ENCODE measurements at places on chromosomes 13 and 19. TPM values are rescaled to one million over a fixed set of nuclear protein-coding genes. Genes with fewer than 3 reads are reported as not detected.
A peak's percentile ranks its signal among the peaks of the same experiment; 100 is the strongest.

ELAVL3 gene
- not detected for total RNA-seq

EDNRB gene
- total RNA-seq = not detected

- no peak for DNase-seq
Measured at GRCh38 chr13:98141091-98141490, 1.8 kb upstream of the FARP1 start.

DNA sequence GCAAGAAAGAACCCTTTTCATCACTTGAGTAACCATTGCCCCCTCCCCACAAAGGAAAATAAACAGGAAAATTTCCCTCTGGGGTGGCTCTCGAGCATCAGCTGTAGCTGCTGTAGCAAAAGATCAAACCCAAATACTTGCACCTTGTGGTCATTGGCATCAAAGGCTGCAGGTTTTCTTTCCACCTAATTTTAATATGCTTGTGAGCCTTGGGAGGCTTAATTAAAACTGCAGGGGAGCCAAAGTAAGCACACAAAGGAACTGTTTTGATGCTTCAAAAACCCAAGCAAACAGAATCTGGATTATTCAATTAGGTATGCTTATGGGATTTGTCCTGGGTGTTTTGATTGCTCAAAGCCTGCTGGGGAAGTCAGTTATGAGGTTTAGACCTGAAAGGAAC lies 119.5 kb downstream of the SHISA2 start:
- DNase-seq = no peak

DNA sequence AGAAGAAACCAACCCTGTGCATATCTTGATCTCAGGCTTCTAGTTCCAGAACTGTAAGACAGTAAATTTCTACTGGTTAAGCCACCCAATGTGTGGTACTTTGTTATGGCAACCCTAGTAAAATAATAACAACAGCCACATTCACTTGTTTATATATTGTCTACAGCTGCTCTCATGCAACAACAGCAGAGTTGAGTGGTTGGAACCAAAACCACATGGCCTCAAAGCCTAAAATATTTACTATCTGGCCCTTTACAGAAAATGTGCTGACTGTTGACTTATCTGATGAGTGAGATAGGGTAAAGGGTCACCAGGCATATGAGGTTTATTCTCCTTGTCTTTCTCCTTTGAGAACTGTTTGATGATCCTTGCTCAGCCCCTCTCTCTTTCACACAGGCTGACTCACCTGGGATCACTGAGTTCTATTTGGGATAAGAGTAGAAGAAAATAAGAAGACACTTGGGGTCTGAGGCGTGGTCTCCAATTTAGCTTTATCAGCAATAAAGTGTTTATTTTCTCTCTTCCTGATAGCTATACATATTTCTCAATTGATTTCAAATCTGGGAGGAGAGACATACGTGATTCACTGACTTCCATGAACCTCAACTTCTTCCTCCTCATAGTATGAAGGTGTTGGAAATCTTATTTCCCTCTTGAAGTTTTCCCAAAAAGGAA lies 227.5 kb upstream of the STARD13 start:
- no peak for DNase-seq

DNA sequence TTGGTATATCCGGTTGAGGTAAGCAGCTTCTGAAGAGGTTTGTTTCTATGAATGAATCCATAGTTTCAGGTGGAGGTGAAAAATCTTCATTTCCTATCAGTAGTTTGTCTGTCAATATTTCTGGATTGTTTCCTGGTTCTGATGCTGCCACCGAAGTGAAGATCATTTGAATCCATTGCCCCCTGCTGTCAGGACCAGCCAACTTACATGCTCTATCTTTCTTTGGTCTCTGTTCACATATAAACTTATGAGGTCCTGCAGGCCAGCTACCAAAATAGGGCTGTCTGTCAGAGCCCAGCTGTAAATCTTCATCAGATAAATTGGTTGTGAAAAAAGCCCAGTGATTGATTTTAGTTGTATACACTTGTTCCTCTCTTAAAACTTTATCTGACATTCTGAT lies 15.2 kb upstream of the N4BP2L1 start:
- peak; percentile 67 for DNase-seq

- no peak for DNase-seq
Measured at GRCh38 chr13:40519637-40520036, 146.8 kb downstream of the FOXO1 start.

DNA sequence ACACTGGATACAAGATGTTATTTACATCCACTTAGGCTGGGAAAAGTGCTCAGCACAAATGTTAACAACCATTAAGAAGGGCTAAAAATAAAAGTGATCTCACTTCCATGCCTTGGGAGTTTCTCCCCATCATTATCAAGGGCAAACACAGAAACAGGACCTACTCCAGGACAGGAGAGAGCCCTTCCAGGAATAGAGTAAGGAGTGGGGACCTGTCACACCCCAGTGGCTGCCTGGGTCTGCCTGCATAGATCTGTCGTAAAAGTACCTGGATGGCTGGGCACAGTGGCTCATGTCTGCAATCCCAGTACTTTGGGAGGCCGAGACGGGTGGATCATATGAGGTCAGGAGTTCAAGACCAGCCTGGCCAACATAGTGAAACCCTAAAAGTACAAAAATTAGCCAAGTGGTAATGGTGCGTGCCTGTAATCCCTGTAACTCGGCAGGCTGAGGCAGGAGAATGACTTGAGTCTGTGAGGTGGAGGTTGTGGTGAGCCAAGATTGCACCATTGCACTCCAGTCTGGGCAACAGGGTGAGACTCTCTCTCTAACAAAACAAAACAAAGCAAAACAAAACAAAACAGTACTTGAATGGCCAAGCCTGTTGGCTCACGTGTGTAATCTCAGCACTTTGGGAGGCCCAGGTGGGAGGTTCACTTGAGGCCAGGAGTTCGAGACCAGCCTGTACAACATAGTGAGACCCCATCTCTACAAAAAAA lies 5.6 kb downstream of the ATP8A2 start:
- DNase-seq = no peak

DNA sequence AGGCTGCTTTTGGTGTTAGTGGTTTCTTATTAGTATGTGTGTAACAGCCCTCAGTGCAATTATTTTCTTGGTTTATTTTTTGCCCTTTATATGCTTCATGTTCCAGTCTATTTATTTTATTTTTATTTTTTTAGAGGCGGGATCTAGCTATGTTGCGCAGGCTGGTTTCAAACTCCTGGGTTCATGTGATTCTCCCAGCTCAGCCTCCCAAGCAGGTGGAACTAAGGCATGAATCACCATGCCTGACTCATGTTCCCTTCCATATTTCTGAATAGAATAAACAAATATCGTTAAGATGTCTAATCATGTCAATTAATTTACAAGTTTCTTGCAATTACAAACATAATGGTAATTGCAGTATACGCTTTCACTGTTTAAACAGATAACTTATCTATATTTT lies 11.7 kb downstream of the SKA3 start:
- no peak for DNase-seq

HIPK4 gene
- total RNA-seq = not detected

DNA sequence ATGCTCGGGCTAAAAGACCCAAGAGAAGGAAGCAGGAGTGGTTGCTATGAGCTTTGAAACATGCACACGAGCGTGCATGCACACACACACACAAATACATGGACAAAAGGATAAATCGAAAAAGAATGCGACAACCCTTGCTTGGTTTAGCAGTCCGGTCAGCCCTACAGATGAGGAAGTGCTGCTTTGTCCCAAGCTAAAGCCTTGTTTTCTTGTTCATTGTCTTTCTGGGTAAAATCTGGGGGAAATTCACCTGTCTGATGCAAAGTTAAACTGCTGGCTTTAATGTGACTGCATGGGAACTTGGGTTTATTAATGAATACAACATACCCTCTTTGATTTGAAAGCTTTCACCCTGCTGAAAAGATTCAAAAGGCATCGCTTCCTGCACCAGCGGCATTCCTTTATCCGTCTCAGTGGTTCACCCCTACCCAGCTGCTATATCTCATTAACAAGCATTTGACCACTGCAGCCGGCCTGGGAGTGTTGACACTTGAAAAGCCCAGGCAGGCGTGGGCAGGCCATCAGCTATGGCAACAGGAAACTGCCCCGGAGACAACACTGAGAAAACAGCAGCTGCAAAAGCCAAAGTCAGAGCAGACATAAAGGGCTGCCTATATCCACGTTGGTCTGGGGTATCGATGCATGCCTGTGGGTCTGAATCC lies 301.7 kb downstream of the NDFIP2 start:
- DNase-seq = no peak

MPHOSPH8 gene
- total RNA-seq = 32.6 TPM

DNAJC15 gene
- total RNA-seq = 12.3 TPM

GRCh38 chr13:78430166-78430791 lies 173.1 kb downstream of the POU4F1 start:
- no peak for DNase-seq

- DNase-seq = no peak
Measured at GRCh38 chr13:28357911-28358433, 137.0 kb downstream of the FLT1 start.

- no peak for DNase-seq
Measured at GRCh38 chr19:10882108-10882457, 10.7 kb downstream of the CARM1 start.

- peak; percentile 64 for DNase-seq
Measured at GRCh38 chr19:2494447-2495129, 18.7 kb downstream of the GADD45B start.

CALR gene
- total RNA-seq = 886 TPM

DNA sequence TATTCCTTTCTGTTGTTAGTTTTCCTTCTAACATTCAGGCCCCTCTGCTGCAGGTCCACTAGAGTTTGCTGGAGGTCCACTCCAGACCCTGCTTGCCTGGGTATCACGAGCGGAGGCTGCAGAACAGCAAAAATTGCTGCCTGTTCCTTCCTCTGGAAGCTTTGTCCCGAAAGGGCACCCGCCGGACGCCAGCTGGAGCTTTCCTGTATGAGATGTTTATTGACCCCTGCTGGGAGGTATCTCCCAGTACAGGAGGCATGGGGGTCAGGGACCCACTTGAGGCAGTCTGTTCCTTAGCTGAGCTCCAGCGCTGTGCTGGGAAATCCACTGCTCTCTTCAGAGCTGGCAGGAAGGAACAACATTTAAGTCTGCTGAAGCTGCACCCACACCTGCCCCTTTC lies 259.1 kb downstream of the SLC7A1 start:
- no peak for DNase-seq

- no peak for DNase-seq
Measured at GRCh38 chr13:22427066-22427465, 753.7 kb upstream of the SGCG start.

GRCh38 chr19:50478901-50479715 lies 2.5 kb upstream of the GARIN5A start:
- DNase-seq = no peak

DNA sequence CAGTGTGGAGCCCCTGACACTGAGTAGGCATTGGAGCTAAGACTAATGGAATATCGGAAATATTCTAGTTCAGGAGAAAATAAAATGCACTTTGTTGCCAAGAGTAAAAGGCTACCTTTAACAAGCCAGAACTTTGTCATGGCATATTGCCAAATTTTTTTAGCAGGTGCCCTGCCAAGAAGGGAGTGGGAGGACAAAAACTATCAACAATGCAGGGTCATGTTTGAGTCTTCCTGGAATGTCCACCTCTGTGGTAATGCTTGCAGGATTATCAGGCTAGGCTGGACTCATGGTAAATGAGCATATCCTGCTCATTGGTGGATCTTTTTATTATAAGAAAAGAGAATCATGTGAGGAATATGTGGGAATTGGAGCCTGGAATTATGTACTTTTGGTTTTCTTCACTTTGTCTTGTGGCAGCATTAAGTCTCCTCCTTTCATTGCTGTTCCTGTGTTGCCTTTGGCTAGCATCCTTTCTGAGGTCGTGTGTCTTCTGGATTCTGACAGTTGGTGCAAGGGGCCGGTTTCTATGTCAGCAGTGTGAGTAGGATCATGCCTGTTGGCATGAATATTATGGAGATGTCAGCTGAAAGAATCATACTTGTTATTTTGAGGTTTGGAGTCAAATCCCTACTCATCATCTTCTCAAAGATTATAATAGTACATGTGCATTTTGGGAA lies 122.9 kb upstream of the SPRY2 start:
- no peak for DNase-seq

KLK13 gene
- total RNA-seq = not detected

CLDN10 gene
- total RNA-seq = not detected

GRCh38 chr19:5046339-5047039 lies 77.6 kb downstream of the KDM4B start:
- no peak for DNase-seq

Data from activated CD8-positive, alpha-beta T cell treated with anti-CD3 and anti-CD28 coated beads, Interleukin-2, amount 10 ng/mL, durations not matched to agents 7 days and 5 days (primary cell).